NCI-H524 treated with DMSO at 0.1 percent for 48 hours (cell line): ENCODE measurements at places on chromosomes 11 and 22.

GRCh38 chr22:46584081-46584921 is 35.9 kb upstream of the GRAMD4 start:
- no peak for DNase-seq

GRCh38 chr11:84671325-84671999 is 955.7 kb downstream of the DLG2 start:
- no peak for DNase-seq

- no peak for DNase-seq
Observed at GRCh38 chr11:22337596-22338485, at the start of gene SLC17A6. TSS of gene SLC17A6 (plus strand) at chr11:22338381. CDS start at chr11:22338534, 153 bp downstream.

DNA sequence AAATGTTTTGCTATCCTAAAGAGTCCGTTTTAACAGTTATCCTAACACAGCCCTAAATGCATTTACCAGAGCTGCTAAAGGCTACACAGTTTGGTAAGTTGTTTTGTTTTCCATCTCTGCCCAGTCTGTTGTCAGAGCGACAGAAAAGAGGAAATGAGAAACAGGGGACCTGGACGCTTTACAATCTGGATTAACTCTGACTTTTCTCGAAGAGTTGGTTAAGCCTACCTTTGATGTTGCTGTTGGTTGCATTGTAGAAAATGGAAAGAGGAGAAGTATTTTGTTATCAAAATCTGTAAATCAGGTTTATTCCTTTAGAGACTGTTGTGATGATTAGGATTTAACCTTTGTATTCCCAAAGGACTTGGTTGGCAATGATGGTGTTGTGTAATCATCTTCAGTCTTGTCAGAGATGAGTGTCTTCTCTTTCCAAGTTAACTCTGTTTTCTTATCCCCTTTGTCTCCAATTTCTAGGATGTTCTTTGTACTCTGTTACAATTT is 481 bp downstream of the ANGPTL5 start:
- DNase-seq: no peak

GRCh38 chr11:7572001-7572712 is 58.4 kb downstream of the PPFIBP2 start:
- no peak for DNase-seq

DNA sequence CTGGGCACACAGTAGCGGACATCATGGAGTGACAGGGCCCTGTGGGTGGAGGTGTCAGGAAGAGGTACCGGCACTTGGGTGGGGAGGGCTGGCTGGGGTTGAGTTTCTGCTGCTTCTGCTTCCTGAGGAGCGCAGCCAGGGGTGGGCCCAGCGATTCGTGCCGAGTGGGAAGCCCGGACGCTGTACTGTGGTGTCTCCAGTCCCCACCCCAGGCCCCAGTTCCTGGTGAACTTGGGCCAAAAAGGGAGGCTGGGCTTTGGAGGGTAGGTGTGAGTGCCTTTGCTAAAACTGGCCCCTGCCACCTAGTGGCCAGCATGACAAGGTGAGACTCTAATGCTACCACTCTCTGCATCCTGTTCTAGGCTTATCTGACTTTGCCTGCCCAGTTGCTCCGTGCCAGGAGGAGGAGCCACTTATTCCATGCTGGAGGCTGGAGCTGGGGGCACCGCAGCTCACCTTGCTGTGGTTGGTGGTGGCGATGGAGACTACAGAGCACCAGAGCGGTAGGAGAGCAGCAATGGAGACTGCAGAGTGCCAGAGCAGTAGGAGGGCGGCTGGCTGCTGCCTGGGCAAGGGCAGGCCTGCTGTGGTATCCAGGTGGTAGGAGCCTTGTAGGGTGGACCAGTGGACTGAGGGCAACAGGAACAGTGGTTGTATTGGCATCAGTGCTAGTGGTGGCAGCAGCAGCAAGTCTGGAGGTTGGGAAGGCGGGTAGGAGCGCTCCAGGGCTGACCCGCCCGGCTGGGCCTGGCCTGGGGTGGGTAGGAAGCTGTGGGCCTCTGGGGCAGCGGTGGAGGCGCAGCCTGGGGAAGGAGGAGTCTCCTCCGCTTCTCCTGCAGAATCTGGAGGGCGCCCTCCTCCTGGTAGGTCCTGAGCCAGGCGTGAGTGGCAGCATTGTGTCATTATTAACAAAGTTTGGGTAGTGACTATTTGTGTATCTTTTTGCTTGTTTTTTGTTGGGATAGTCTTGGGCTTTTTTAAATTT is 2.2 kb upstream of the RFPL2 start:
- DNase-seq: no peak
